Activated naive CD4-positive, alpha-beta T cell (primary cell): ENCODE measurements at places on chromosomes 11 and 22.

DNA sequence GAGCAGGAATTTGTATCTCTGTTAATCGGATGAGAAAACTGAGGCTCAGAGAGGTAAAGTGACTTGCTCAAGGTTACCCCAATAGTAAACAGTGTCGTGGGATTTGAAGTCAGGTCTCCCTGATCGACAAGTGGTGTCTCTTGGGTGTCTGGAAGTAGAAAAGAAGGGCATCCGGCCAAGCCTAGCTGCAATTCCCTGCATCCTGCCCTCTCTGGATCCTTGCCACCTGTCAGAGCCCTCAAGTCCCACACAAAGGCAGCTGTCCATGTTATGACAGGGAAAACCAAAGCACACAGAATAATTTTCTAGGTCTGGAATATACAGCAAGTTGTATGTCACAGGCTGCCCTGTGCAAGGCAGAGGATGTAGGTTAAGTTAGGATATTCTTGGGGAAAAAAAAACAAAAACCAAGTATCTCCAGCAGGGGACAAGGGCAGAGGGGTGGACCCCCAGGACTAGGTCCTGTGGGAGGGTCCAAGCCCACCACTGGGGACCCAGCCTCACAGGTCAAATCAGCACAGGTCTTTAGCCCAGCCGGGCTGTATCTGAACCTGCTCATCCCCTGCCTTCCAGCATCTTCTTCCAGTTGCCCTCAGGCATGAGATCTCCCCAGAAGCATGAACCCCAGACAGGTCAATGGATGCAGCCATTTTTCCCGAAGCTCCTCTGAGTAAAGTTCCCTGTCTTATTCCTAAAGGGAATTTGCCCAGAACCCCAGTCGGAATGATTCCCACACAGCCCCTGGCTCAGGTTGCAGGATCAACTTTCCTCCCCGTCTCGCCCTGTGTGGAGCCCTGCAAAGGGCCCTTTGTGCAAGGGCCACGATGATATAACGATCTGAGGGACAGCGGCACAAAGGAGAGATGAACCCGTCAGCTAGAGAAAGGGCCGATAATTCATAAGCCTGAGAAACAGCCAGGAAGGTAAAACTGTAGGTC, 15.0 kb downstream of the USH1C start:
- no peak for DNase-seq

GRCh38 chr11:93279851-93280347, 50.6 kb upstream of the DEUP1 start:
- DNase-seq: no peak

DNA sequence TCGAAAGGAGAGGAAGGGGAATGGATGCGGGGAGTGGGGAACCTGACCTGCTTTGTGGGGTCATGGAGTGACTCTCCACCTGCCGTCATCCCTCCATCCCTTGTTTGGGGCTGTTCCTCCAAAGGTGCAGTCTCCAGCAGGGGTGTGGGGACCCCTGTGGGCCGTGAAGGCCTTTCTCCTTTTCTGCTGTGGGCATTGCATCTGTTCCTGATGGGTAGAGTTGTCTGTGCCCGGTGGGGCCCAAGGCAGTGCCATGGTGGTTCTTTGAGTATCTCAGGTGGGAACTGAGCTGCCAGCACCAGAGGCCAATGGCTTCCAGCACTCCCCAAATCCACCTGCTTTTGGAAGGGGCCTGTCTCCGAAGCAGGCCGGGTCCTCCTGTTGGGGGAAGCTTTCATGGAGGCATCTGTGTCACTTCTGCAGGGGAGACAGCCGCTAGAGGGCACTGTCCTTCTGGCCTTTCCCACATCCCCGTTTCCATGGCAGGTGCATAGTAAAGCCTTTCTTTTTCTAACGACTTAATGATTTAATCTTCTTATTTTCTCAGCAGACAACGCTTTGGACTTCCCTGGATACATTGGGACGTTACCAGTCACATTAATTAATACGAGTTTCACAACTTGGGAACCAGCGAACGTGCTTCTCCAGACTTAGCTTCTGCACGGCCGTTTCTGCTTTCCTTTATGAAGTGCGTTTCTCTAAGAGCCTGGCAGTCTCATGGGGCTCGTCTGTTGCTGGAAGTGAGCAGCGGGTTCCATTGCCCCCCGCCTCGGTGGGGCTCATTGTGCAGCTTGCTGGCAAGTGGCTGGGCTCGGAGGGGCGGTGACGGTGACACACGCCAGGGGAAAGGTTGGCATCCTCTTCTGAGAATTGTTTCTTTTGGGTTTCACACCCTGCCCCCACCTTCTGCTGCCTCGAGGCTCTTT, 57.1 kb downstream of the PARVB start:
- DNase-seq: peak; percentile 55

- no peak for DNase-seq
These were observed 10.3 kb downstream of the TP53I11 start for GRCh38 chr11:44940404-44940803.

- no peak for DNase-seq
These were observed 42.4 kb upstream of the DMC1 start for GRCh38 chr22:38612217-38613006.

DNA sequence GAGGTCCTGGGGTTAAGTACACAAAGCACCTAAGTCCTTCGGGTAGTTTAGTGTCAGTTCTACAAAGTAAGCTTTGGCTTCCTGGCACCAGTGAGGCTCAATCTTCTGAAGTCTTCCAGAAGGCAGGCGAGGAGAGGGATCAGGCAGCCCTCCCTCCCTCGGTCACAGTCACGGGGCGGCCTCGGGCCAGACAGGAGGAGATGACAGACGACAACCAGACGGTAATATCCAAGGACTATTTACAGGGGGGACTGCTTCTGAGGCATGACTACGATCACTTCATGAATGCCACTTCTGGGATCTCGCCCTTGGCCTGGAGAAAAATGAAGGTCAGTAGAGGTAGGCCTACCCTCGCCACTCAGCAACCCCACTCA, 383 bp upstream of the TMEM223 start:
- DNase-seq: no peak
